NCI-H2081 (cell line): ENCODE measurements at places on chromosomes 12 and 14.

DNA sequence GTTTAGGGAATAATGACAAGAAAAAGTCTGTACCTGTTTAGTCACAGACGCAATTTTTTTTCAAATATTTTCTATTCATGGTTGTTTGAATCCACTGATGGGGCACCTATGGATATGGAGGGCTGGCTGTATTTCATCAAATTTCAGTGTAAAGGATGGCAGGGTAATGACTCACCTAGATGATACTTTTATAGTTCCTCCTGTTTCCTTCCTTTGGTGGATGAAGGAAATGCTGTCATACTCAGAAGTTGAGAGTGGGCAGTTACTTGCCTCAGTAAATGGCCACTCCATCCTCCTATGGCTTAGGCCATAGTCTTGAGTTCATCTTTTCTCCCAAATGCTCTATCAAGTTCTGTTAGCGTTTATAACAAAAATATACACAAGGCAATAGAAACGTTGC is 18.9 kb upstream of the C12orf71 start:
- no peak for DNase-seq

GRCh38 chr12:112107306-112108201 is 1.0 kb downstream of the NAA25 start:
- DNase-seq = peak; percentile 34

DNA sequence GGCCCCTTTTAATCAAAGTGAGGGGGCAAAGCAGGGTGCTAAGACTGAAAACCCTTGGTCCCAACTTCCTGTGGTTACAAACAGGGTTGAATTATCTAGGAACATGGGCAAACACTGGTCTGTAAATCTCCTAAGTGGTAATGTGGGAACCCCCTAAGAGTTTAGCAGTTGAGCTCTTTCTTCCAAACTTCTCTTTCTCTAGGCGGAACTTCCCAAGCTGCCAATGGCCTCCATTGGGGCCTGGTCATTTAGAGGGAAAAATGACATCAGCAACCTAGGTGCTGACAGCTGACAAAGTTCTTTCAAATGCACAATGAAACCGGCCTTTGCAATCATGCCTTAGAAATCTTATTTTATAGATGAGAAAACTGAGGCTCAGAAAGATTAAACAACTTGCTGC is 17.7 kb downstream of the HEBP1 start:
- no peak for DNase-seq

- DNase-seq = no peak
These were observed 22.5 kb upstream of the CMKLR1 start for GRCh38 chr12:108361606-108362005.

DNA sequence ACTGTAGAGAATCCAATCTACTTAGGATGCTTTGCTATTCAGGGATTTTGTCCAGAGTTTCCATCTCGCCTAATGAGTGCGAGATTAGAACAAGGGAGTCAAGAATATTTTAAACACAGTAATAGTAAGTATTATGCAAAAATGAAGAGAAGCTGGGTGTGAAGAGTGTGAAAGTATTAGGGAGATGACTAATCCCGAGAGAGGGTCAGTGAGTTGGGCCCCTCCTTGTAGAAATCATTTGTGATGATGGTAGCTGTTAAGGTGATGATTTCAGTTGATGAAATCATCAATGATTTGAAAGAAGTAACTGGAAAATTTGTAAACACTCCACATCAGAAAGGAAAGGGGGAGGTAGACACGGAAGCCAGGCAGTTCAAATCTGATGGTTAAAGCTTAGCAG is 478.9 kb upstream of the MGAT4C start:
- no peak for DNase-seq

- no peak for DNase-seq
These were observed 24.2 kb downstream of the FLRT2 start for GRCh38 chr14:85554106-85554505.
